ENCODE measurements at places on chromosomes 11 and 22. TPM values are rescaled to one million over a fixed set of nuclear protein-coding genes. Genes with fewer than 3 reads are reported as not detected.

The C11orf86 gene
- not detected for total RNA-seq

The CEP126 gene
- 0.67 TPM for total RNA-seq

The SCN2B gene
- total RNA-seq, result 0.02 TPM

The GPHA2 gene
- total RNA-seq, result not detected

- no peaks in the 10 kb centered on the region for H3K4me1 ChIP-seq
- peaks cover 51% of the 10 kb centered on the region for H3K36me3 ChIP-seq
- no peaks in the 10 kb centered on the region for H3K27me3 ChIP-seq
- no peak for DNase-seq
Measured at GRCh38 chr11:45860348-45860747, 13.1 kb downstream of the CRY2 start.

GRCh38 chr11:10779086-10779485 lies 28.0 kb downstream of the CTR9 start:
- H3K4me1 ChIP-seq, result no peaks in the 10 kb centered on the region
- no peak overlapping the region for H3K4me3 ChIP-seq
- DNase-seq, result no peak
- no peaks in the 10 kb centered on the region for H3K27me3 ChIP-seq
- H3K27ac ChIP-seq, result no peak overlapping the region

- no peaks in the 10 kb centered on the region for H3K36me3 ChIP-seq
- peaks cover 28% of the 10 kb centered on the region for H3K27me3 ChIP-seq
- DNase-seq, result peak; percentile 49
- no peak overlapping the region for H3K27ac ChIP-seq
- H3K4me3 ChIP-seq, result peak overlapping the region; percentile 86
- peaks cover 5% of the 10 kb centered on the region for H3K4me1 ChIP-seq
Measured at GRCh38 chr22:41198027-41198580, 7.0 kb upstream of the L3MBTL2 start.

GRCh38 chr11:123357990-123358827 lies 71.9 kb upstream of the GRAMD1B start:
- peaks cover under 1% of the 10 kb centered on the region for H3K27me3 ChIP-seq
- peak overlapping the region; percentile 96 for H3K4me3 ChIP-seq
- peak; percentile 43 for DNase-seq
- H3K36me3 ChIP-seq, result peaks cover 13% of the 10 kb centered on the region
- H3K27ac ChIP-seq, result peak overlapping the region; percentile 76
- peaks cover 51% of the 10 kb centered on the region for H3K4me1 ChIP-seq

DNA sequence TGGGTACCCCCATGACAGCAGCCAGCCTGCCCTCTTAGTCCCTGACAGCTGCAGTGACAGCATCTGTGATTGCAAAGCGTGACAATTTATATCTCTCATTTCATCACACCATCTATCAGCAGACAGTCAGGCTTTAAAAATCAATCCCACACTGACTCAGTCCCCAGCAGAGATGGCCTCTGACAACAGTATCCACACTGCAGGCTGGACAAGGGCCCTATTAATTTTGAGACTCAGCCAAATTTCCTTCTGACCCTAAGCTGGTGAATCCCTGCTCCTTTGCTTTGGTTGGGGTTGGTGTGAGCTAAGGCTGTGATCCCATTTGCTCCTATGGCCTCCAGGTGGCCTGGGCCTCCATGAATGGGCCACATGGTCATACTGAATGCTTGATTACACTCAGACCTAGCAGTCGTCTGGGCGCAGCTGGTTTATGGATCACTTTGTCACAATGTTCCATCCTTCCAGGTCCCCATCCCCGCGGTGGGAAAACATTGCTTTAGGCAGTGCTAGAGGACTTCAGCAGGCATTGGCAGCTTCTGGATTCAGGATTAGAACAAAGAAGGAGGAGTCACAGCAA lies 68.2 kb upstream of the B3GAT1 start:
- H3K4me1 ChIP-seq, result no peaks in the 10 kb centered on the region
- DNase-seq, result no peak
- no peaks in the 10 kb centered on the region for H3K36me3 ChIP-seq
- no peaks in the 10 kb centered on the region for H3K27me3 ChIP-seq
- no peak overlapping the region for H3K27ac ChIP-seq

DNA sequence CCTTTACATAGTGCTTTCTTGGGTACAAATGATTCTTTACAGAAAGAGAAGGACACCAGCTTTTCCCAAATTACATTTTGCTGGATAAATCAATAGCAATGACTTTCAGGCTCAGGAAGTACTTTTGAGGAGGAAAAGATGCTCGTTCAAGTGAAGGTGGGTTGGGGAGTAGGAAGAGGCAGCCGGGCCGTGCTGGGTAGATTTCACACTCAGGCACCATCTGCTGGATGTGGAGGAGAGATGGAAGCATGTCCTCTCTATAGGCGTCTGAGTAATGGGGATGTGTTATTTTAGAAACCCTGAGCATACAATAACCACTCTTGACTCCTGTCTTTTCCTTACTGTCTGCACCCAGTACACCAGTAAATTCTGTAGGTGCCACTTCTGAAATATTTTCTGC lies 152.3 kb upstream of the LARGE1 start:
- no peak overlapping the region for H3K27ac ChIP-seq
- no peaks in the 10 kb centered on the region for H3K27me3 ChIP-seq
- no peak overlapping the region for H3K4me3 ChIP-seq
- no peaks in the 10 kb centered on the region for H3K36me3 ChIP-seq

DNA sequence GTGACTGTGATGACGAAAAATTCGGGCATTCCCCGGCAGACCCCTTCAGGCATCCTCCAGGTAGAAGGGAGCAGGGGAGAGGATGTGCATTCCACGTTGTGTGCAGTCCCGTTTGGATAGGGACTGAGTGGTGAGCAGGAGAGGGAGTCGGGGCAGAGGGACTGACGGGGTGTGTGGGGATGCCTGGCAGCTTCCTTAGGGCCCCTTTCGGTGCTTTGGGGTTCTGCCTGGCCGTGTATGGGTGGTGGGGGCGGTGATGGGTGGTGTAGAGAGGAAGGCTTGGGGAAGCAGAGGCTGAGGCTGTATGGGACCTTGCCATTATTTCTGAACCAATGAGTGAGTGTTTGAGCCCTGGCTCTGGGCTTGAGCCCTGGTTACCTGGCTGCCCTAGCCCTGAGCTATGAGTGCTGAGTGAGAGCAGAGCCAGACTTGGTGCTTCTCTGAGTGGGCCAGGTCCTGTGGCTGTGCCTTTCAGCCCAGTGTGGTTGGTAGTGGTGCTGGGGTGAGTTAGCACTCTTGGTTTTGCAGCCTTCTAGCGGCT lies 914 bp downstream of the INPPL1 start:
- DNase-seq, result peak; percentile 23
- H3K4me1 ChIP-seq, result peaks cover 19% of the 10 kb centered on the region
- peak overlapping the region; percentile 87 for H3K4me3 ChIP-seq
- H3K27ac ChIP-seq, result peak overlapping the region; percentile 85
- H3K27me3 ChIP-seq, result no peaks in the 10 kb centered on the region
- H3K36me3 ChIP-seq, result peaks cover 24% of the 10 kb centered on the region

DNA sequence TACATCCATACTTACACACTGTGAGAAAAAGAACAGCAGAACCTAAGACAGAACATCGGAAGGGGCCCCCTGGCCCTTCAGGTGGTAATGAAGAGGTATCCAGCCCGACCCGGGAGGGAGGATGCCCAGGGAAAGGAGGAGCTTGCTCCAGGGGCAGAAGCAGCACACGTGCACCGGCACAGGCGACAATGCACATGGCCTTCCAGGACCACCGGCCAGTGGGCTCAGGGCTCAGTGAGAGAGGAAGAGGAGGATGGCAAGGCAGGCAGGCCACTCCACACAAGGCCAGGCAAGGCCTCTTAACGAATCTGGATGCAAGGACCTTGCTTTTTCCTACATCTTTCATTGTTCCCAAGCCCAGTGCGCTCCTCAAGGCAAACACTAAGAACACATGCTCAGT lies 52.6 kb downstream of the MICAL3 start:
- H3K27me3 ChIP-seq, result no peaks in the 10 kb centered on the region
- H3K4me1 ChIP-seq, result peaks cover 10% of the 10 kb centered on the region
- peaks cover 2% of the 10 kb centered on the region for H3K36me3 ChIP-seq
- no peak overlapping the region for H3K4me3 ChIP-seq

DNA sequence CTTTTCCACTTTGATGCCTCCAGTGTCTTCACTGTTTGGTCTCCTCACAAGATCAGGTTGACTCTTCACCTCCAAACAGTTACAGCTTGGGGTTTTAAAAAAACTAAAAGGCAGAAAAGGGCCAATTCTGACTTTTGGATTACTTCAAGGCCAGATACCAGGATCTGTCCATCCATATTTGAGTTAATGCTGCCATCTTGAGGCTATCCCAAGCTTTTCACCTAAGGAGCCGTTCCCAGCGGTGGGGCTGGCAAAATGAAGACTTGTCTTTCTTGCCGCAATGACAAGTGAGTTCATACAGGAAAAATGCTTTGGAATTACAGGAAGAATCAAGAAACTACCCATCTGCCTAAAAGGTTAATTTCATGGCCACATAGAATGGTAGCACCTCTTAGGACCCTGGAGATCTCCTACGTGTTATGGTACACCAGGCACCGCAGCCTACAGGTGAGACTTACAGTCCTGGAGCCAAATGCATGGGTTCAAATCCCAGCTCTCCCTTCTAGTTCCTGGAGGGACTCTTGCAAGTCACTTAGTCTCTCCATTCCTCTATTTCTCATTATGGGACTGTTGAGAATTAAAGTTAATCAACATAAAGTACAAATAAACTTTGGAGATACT lies 6.0 kb upstream of the OR5B21 start:
- H3K27ac ChIP-seq, result no peak overlapping the region
- no peak overlapping the region for H3K4me3 ChIP-seq
- H3K36me3 ChIP-seq, result no peaks in the 10 kb centered on the region
- H3K27me3 ChIP-seq, result no peaks in the 10 kb centered on the region
- peaks cover 10% of the 10 kb centered on the region for H3K4me1 ChIP-seq
- DNase-seq, result no peak

DNA sequence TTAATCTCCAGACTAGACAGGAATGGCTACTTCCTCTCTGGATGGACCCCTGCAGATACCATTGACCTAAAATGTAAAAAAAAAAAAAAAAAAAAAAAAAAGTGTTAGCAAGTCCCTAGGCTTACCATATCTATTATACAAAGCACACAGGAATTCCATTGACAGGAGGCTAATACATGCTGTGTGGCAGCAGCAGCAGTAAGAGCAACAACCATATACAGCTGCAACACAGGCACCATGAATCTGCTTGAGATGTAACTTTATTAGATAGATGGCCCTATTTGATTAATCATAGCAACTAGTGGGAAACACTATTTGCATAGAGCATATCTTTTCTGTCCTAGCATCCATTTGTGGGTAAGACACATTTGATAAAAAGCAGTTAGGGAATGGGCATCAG lies 1447.1 kb downstream of the FAM181B start:
- H3K36me3 ChIP-seq, result no peaks in the 10 kb centered on the region
- no peaks in the 10 kb centered on the region for H3K4me1 ChIP-seq
- H3K27ac ChIP-seq, result no peak overlapping the region
- no peak overlapping the region for H3K4me3 ChIP-seq
- no peak for DNase-seq

GRCh38 chr11:19814421-19814820 lies 101.8 kb downstream of the NAV2 start:
- no peaks in the 10 kb centered on the region for H3K36me3 ChIP-seq
- no peak overlapping the region for H3K27ac ChIP-seq
- no peaks in the 10 kb centered on the region for H3K27me3 ChIP-seq
- H3K4me3 ChIP-seq, result no peak overlapping the region

DNA sequence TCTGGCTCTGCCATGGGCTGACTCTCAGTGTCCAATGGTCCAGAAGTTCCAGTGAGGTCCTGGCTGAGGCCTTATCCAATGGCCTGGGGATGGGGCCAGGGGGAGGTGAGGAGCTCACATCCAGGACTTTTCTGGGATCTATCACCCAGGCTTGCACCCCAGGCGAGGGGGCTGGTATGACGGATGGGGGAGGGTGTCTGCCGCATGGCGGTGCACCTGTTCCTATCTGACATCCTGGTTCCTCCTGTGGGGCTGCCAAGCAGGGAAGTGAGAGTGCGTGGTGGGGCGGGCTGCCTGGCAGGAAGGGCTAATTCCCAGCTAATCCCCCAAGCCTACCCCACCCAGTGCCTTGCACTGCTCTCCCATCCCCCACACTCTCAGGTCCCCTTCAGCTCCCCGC lies 102.1 kb downstream of the NECTIN1 start:
- no peaks in the 10 kb centered on the region for H3K36me3 ChIP-seq
- H3K27me3 ChIP-seq, result peaks cover 3% of the 10 kb centered on the region
- H3K4me1 ChIP-seq, result no peaks in the 10 kb centered on the region
- H3K27ac ChIP-seq, result no peak overlapping the region

DNA sequence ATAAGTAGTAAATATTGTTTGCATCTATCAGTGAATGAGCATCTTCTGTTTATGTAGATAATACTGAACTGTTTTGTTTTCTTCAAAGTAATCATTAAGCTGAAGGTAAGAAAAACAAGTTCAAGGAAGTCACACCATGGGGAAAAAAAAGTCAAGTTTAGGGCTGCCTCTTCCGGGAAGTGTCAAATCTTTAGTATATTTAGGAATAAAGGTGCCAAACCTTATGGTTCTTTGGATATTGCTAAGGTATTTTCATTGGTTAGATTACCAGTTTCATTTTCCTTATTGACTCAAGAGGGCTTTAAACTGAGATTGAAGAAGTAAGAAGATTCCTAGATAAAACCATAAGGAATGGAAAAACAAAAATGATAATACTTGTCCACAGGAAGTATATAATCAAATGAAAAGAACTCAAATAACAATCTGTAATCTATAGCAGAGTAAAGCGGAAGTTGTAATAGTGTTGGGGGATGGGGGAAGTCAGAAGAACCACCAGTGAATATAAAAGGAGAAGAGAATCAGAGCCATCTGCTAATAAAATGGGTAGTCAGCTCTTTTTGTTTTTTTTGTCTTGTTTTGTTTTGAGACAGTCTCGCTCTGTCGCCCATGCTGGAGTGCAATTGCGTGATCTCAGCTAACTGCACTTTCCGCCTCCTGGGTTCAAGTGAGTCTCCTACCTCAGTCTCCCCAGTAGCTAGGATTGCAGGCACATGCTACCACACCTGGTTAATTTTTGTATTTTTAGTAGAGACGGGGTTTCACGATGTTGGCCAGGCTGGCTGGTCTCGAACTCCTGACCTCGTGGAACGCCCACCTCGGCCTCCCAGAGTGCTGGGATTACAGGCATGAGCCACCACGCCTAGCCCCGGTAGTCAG lies 2.3 kb downstream of the ATM start:
- H3K36me3 ChIP-seq, result peaks cover 40% of the 10 kb centered on the region
- peaks cover 31% of the 10 kb centered on the region for H3K4me1 ChIP-seq
- no peaks in the 10 kb centered on the region for H3K27me3 ChIP-seq
- peak; percentile 17 for DNase-seq
- no peak overlapping the region for H3K27ac ChIP-seq
- H3K4me3 ChIP-seq, result no peak overlapping the region

DNA sequence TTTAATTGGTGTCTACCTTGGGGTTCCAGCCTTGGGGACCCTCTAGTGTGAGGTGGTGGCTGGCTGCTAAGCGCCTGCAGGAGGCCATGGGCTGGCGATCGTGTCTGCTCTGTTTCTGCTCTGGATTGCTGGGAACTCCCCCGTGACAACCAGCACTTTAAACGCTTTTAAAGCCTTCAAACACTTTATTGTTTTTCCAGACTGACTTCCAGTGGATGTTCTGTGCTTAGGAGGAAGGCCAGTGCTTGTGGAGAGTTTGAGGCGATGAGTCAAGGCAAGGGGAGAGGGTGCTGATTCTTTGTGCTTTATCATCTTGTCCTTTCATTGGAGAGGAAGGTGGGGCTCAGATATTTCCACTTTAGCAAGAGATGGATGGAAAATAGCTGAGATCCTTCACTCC lies 81.6 kb downstream of the FLI1 start:
- peaks cover 74% of the 10 kb centered on the region for H3K36me3 ChIP-seq
- H3K4me3 ChIP-seq, result no peak overlapping the region
- no peaks in the 10 kb centered on the region for H3K27me3 ChIP-seq
- peaks cover 12% of the 10 kb centered on the region for H3K4me1 ChIP-seq

Measured in activated T-helper 2 cell treated with anti-CD3 and anti-CD28 coated beads, Interferon-gamma antibody, Interleukin-2, Interleukin-4, amounts not matched to agents 10 μg/mL and 5 μg/mL and 100 μg/mL, durations not matched to agents 14 hours and 24 hours and 36 hours (primary cell).